ENCODE measurements at places on chromosomes 7 and 10.

- DNase-seq: no peak
Observed at GRCh38 chr10:2921956-2922680, 145.2 kb upstream of the PFKP start.

DNA sequence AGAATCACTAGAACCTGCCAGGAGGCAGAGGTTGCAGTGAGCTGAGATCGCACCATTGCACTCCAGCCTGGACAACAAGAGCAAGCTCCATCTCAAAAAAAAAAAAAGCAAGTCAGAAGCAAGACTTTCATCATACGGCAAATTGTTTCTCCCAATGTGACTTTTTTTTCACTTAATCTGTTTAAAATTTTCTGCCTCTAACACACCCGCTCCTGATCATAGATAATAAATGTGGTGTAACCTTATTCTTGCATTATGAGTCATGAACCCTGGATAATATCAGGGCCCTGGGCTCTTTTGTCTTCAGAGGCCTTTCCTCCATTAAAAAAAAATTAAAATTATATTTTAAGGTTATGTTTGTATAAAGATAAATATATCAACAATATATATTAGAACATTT, 111.4 kb upstream of the JCAD start:
- no peak for DNase-seq

DNA sequence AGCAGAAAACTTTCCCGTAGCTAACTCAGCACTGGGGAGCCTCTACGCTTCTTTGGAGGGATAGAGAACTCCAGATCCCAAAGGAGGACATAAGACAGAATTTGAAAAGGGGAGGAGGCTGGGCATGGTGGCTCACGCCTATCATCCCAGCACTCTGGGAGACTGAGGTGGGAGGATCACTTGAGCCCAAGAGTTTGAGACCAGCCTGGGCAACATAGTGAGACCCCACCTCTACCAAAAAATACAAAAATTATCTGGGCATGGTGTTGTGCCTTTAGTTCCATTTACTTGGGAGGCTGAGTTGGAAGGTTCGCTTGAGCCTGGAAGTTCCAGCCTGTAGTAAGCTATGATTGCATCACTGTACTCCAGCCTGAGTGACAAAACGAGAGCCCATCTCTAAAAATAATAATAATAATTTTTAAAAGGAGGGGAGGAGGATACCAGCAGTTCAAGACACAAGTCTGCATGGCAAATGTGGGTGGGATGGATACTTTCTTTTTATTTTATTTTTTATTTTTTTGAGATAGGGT, 165.9 kb upstream of the SH2B2 start:
- no peak for DNase-seq

DNA sequence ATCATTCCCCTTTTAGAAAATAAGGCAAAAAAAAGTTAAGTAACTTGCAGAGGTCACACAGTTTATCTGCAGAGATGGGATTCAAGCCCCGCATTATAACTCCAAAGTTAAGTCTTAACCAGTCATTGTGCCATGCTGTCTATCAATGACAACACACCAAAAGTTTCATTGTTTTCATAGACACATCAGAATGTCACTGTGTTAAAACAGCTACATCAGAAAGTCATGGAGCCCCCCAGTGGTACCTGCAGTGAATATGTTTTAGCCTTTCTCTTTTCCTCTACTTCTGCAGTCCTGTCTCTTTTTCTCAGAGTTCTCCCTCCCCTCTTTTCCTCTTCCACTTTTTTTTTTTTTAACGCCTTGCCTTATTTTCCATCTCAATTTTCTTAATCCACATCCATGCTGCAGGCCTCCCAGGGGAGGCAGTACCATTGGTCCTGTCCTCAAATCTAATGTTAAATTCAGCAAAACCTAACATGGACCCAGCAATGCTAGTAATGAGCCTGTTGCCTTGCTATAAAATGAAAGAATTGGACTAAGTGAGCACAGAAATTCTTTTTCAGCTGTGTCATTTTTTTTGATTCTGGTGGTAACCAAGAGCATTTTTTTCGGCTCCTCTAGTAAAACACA, 3.8 kb upstream of the NRCAM start:
- no peak for DNase-seq

DNA sequence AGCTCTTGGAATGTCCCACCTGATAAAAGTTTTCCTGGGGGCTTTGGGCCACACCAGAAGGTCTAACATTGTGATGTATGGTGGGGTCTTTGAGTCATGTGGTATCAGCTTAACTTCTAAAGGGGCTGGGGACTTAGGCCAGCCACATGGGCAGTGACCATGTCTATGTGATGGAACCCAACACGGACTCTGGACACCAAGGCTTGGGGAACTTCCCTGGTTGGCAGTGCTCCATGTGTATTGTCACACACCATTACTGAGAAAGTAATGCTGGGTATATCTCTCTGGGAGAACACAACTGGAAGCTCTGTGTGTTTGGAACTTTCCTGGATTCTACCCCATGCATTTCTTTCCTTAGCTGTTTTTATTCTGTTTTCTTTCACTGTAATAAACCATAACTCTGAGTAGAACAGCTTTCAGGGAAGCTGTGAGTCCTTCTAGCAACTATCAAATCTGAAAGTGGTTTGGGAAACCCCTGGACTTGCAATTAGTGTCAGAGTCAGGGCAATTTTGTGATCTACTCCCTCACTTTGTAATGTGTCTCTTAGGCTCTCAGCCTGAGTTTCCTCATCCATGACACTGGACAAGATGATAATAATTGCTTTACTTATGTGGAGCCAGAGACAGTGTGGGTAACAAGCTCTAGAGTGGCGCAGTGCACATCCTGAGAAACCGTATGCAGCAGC, 28.4 kb upstream of the AGK start:
- no peak for DNase-seq

GRCh38 chr10:6951732-6952131, 371.7 kb upstream of the PRKCQ start:
- DNase-seq: no peak

GRCh38 chr7:135898226-135898625, 78.9 kb downstream of the MTPN start:
- DNase-seq: no peak

DNA sequence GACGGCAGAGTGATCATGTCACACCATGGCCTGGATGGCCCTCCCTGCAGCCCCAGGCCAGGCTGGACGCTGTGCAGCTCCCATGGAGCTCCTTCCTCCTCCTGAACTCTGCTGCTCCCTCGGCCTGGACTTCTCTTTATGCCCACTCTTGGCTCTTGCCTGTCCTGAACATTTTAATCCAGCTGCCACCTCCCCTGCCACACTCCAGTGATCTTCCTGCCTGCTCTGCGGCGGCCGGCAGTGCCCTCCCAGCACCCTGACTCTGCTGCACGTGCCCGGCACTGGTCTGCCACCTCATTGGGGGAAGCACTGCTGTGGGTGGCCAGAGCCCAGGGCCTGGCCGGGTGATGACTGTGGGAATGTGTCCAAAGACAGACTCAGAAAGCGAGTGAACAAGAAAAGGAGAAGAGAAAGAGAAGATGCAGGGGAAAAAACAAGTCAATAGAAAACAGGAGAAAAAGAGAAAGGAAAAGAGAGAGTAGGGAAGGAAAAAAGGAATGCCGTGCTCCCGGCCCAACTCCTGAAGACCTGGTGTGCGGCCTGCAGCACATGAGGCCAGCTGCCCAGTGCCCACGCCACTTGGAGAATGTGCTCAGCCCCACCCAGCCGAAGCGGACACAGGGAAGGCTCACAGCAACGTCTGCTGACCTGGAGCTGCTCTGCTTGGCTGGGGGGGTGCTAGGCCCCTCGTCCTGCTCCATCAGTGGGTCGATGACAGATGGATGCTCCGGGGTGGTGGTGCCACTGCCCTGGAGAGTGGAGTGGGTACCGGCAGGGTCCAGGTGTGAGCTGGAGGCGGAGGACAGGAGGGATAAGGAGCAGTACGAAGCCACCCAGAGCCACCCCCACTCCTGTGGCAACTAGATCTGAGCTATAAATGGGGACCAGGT, 115.9 kb downstream of the DLG5 start:
- DNase-seq: no peak

DNA sequence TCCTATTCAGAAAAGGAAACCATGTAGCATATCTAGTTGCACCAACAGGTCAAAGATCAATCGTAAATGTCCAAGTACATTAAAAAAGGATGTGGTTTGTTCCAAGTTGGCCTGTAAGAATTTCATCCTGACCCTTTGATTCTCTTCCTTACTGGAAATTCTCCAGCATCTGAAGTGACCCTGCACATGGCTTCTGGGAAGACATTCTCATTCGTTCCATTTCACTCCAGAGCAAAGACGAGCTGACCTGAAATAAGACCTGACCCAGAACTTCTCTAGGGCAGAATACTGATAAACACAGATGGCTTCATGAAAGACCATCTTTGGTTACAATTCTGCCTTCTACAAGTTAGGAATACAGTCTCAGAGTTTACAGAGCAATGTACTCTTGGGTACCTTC, 39.8 kb downstream of the ASB4 start:
- no peak for DNase-seq

DNA sequence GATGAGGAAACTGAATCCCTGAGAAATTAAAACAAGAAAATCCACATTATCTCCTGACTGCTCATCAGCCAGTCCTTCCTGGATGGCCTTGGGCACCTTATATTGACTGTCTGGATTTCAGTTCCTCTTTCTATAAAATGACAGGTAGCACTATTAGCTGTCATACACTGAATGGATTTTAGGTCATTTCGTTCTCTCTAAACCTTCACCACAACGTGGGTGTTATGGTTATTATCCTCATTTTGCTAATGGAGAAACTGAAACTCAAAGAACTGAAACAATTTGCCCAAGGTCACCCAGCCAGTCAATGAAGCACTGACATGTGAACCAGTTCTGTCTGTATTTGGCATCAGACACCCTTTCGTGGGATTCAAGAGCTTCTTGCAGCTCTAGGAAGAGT, 193.8 kb downstream of the CYP26A1 start:
- DNase-seq: no peak

DNA sequence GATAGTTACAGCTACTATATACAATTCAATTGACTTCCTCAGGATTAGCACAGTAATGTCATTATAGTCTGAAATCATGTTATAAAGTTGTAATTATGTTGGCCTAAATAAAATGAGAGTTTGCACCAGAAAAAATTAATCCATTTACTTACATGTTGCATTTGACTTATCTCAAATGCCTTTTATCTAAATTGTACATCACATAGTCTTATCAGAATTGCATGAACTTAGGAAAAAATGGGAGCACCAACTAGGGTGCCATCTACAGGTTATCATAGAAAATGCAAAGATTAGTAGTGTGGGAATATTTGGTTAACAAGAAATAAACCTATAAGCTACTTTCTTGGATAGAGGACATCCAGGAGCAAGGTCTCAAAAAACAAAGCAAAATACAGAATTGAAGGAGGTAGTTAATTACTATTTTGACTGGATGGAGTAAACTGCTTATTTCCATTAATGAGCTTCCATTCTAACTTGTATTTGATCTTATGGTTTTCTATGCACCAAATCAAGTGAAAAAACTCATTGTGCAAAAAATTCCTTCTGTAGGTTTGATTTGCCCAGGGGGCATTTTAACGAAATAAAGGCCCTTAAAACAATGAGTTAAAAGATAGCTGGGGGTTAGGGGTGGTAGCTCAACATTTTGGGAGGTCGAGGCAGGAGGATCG, 60.0 kb upstream of the ORC5 start:
- DNase-seq: no peak

- no peak for DNase-seq
Observed at GRCh38 chr10:63300801-63301200, 165.0 kb downstream of the JMJD1C start.

DNA sequence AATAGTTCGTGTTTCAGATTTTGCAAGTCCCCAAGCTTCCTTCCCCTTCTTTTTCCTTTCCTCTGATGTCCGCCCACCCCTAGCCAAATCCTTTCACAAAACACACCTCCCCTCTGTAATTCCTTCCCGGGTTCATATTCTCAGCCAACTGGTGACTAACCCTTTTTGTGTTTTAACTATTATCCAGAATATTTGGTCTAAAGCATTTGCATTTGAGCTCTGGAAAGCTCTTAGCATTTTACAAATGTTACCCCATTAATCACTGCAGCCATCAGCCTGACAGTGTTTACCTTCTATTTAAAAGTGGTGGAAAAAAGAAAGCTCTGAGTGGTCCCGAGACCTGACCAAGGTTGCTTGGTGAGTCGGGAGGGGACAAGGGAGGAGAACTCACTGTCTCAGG, 139.0 kb downstream of the CREB5 start:
- no peak for DNase-seq

GRCh38 chr7:116284390-116284789, 74.1 kb downstream of the TES start:
- DNase-seq: no peak

DNA sequence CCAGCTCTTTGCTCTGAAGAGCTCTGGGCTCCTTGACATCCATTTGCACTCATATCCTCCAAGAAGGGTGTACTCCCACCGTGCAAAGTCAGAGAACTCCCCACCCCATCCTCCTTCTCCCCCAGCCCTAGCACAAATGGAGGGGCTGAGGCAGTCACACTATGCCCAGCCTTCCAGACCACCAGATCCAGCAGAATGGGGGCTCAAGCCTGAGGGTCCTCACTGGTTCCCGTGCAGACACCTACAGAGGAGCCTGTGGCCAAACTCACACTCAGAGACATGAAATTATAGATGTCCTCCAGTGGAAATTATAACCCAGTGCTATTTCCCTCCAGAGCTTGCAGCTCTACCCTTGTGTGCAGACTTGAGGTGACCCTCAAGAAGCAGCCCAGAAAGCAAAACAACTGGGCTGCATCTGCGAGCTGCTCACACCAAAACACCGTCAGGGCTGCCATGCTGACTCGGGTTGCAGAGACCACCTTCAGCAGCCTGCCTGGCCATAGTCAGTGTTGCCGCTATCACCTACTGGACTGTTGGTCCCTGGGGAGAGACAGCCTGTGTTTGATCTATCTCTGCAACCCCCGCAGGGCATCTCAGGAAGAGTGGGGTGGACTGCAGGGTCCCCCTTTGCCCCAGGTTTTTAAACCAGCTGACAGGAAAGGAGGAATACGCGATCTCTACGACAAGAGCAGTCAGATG, 7.4 kb downstream of the ZNF488 start:
- no peak for DNase-seq

GRCh38 chr10:49759787-49760551, 2.2 kb downstream of the OGDHL start:
- DNase-seq: no peak

- DNase-seq: no peak
Observed at GRCh38 chr7:107768263-107768662, 24.3 kb downstream of the CBLL1 start.

- DNase-seq: no peak
Observed at GRCh38 chr7:114901771-114902170, 20.1 kb upstream of the MDFIC start.

GRCh38 chr7:105164751-105165150, 150.7 kb downstream of the KMT2E start:
- DNase-seq: no peak

- DNase-seq: peak; percentile 2
Observed at GRCh38 chr7:158238616-158239289, 348.9 kb downstream of the PTPRN2 start.

GRCh38 chr10:102242118-102242485, 790 bp upstream of the PITX3 start:
- DNase-seq: no peak

GRCh38 chr10:118953598-118954393, 75.7 kb upstream of the NANOS1 start:
- no peak for DNase-seq

All from cerebellar nuclear complex (tissue), 1 donor.